ENCODE measurements at places on chromosomes 11 and 22. TPM values are rescaled to one million over a fixed set of nuclear protein-coding genes. Genes with fewer than 3 reads are reported as not detected.

GRCh38 chr22:50487290-50488005, 789 bp downstream of the MIOX start:
- no peak for DNase-seq

DNA sequence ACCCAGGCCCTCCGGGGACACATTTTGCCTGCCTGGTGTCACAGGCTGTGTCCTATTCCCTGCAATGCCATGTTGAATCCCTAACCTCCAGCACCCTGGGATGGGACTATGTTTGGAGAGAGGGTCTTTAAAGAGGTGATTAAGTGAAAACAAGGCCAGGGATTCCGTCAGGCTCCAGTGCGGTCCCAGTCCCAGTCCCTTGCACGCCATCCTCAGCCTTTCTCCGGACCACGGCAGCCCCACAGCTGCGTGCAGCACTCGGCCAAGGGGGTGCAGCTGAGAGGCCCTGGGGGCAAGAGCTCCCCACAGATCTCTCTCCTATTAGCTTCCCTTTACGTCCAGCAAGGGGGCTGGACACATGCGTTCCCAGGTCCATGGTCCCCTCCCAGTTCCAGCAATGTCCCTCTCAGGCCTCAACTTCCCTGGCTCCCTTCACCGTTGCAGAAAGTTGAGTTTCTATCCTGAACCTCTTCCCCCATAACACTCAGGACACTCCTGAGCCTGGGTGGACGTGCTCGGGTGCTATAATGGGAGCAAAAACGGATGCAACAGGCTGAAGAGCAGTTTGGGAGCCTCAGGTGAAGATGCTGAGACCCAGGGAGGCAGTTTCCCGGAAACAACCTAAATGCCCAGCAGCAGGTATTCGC, 1422.7 kb downstream of the BRD1 start:
- no peak for DNase-seq

The UPK3A gene
- total RNA-seq, result 0.50 TPM

The FIBIN gene
- not detected for total RNA-seq

The RAG1 gene
- total RNA-seq, result 0.84 TPM

The LMO1 gene
- 2.9 TPM for total RNA-seq
